Tibial nerve (tissue), 4 donors: ENCODE measurements at places on chromosomes 6 and 20.

- DNase-seq: no peak
- no peaks in the 10 kb centered on the region for H3K4me1 ChIP-seq
- H3K27me3 ChIP-seq: no peaks in the 10 kb centered on the region
- H3K36me3 ChIP-seq: peaks cover 14% of the 10 kb centered on the region
- H3K27ac ChIP-seq: no peak overlapping the region
Observed at GRCh38 chr6:20991910-20992309, 457.7 kb downstream of the CDKAL1 start.

DNA sequence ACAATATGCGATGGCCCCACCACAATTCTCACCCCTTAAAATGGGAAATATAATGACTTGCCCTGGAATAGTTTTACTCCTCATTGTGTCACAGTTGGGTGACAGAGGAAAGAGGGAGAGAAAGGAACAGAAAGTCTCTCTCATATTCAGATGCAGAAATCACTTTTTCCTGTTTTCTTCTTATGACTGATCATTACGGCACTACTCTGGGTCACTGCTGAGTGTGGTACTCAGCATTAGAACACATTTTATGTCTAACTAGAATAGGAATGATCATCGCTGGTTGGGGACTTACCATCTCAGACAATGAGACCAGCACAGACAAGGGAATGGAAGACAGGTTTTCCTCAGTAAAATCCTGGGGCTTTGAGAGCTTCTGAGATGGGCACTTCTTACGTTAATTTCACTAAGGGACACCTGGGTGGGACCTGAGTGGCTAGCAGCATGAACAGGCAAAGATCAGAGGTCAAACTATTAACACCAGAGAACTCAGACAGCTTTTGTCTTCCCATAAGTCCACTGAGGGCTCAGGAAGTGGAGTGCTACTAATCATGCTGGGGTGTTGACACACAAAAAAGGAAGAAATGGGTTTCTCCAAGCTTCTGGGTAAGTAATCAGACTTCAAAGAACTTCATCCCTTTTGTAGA, 54.9 kb upstream of the ARHGAP18 start:
- H3K4me1 ChIP-seq: peaks cover 14% of the 10 kb centered on the region
- H3K36me3 ChIP-seq: no peaks in the 10 kb centered on the region
- peaks cover 21% of the 10 kb centered on the region for H3K27me3 ChIP-seq
- no peak overlapping the region for H3K4me3 ChIP-seq
- no peak overlapping the region for H3K27ac ChIP-seq

DNA sequence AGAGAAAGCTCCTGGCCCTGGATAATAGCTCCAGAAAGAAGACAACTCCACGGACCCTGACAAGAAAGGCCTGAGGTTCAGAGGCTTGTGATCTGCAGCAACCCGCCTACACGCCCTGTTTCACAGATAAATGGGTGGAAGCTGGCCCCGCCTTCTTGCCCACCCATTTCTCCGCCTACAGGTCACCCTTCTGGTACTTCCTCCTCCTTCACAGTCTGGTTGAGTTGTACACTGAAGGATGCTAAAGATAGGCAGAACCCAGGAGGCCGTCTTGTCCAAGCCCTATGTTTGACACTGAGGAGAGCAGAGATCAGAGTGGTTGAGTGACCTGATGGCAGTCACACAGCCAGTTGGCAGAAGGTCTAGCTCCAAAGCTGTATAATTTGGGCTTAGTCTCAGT, 34.2 kb upstream of the MDGA1 start:
- no peaks in the 10 kb centered on the region for H3K4me1 ChIP-seq
- no peak overlapping the region for H3K4me3 ChIP-seq
- H3K27me3 ChIP-seq: no peaks in the 10 kb centered on the region
- no peaks in the 10 kb centered on the region for H3K36me3 ChIP-seq
- H3K27ac ChIP-seq: no peak overlapping the region
- no peak for DNase-seq

DNA sequence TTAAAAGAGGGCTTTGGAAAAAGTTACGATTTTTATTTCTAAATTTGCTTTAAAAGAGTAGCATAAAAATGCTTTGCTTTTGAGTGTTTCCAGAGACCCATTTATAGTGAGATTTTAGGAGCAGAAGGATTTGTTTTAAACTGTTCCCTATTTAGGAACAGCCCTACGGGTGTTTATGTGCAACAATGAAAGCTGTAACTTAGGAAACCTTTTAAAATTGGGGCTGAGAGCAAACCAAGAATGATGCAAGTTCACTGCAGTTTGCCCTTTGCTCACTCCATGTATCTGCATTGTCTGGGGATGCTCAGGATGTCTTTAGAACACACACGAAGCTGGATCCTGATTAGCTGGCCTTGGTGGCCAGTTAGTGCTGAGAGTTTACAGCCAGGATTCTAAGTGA, 40.9 kb downstream of the GHRH start:
- no peaks in the 10 kb centered on the region for H3K27me3 ChIP-seq
- peaks cover 10% of the 10 kb centered on the region for H3K4me1 ChIP-seq
- no peak for DNase-seq

GRCh38 chr6:447381-448165, 56.0 kb downstream of the IRF4 start:
- no peak for DNase-seq
- H3K4me3 ChIP-seq: no peak overlapping the region
- no peaks in the 10 kb centered on the region for H3K27me3 ChIP-seq
- H3K4me1 ChIP-seq: no peaks in the 10 kb centered on the region
- no peaks in the 10 kb centered on the region for H3K36me3 ChIP-seq
- H3K27ac ChIP-seq: peak overlapping the region; percentile 26

- H3K27ac ChIP-seq: no peak overlapping the region
- no peaks in the 10 kb centered on the region for H3K4me1 ChIP-seq
- no peaks in the 10 kb centered on the region for H3K27me3 ChIP-seq
Observed at GRCh38 chr6:11062715-11063114, 18.6 kb upstream of the ELOVL2 start.

DNA sequence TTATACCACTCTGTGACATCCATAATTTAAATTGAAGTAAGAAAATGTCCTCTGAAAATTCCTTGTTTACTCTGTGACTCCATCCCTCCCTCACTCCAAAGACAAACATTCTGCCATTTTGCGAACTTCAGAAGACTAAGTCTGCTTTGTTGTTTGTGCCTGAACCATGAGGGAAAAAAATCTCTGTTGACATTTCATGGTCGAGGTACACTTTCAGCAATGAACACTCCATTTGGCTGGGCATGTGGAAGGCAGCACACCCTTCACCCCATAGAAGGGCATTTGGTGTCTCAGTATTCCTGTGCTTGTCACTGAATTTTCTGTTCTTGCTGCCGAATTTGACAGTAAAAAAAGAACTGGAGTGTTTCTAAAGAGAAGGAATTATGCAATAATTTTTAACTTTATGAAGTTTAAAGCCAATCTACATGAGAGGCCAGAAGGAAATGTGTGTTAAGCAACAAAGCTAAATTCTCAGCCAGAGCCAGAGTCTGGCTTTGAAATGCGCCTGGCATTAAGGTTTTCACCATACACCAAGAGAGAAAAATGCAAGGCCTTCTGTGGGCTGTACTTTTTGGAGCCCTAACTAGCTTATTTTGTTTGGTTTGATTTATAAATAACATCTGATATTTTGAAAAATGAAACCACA, 4.7 kb upstream of the PBOV1 start:
- no peak overlapping the region for H3K4me3 ChIP-seq
- no peaks in the 10 kb centered on the region for H3K4me1 ChIP-seq
- H3K36me3 ChIP-seq: no peaks in the 10 kb centered on the region
- H3K27ac ChIP-seq: no peak overlapping the region
- no peak for DNase-seq
- no peaks in the 10 kb centered on the region for H3K27me3 ChIP-seq

DNA sequence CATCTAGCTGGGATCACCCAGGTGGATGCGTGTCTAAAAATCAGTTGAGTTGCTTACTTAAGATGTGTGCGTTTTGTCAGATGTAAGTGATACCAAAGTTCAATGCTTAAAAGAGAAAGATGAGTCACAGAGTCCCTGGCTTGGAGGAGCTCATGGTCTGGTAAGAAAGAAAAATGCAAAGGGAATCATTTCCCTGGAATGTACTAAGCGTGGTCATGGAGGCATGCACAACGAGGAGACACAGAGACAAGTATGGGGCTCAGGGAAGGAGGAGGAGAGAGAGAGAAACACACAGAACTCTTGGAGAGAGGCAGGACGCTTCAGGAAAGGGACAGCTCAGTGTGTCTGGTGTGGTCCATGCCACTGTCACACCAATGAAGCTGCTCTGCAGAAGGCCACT, 186.9 kb upstream of the GMDS start:
- H3K36me3 ChIP-seq: no peaks in the 10 kb centered on the region
- H3K27me3 ChIP-seq: no peaks in the 10 kb centered on the region

- no peaks in the 10 kb centered on the region for H3K27me3 ChIP-seq
- no peak overlapping the region for H3K27ac ChIP-seq
- DNase-seq: no peak
- no peak overlapping the region for H3K4me3 ChIP-seq
Observed at GRCh38 chr6:151550618-151551017, 56.8 kb downstream of the CCDC170 start.

GRCh38 chr6:151078655-151079054, 161.1 kb upstream of the AKAP12 start:
- H3K4me3 ChIP-seq: no peak overlapping the region
- no peaks in the 10 kb centered on the region for H3K36me3 ChIP-seq
- no peak for DNase-seq
- no peak overlapping the region for H3K27ac ChIP-seq

DNA sequence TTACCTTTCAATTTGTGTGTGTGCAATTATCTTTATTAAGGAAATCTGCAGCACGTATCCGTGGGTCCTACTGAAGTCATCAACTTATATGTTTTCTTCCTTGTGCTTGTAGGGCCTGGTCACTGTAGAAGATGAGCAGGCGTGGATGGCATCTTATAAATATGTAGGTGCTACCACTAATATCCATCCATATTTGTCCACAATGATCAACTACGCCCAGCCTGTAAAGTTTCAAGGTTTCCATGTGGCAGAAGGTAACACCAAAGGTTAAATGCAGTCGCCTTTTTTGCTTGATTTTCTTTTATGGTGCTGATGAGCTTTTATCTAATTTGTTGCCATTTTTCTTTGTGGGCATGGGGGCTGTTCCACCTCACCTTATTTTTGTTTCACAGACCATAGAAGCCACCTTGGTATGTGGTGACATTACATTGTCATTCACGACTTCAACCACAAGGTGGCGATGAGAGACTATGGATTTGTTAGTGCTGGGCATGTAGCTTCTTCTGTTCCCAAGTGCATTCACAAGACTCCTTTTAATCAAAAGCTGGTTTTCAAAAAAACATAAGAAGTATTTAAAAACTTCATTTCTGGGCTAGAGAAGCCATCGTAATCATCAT, 106.5 kb upstream of the LAMP5 start:
- no peaks in the 10 kb centered on the region for H3K4me1 ChIP-seq
- H3K27ac ChIP-seq: no peak overlapping the region
- H3K27me3 ChIP-seq: no peaks in the 10 kb centered on the region
- H3K4me3 ChIP-seq: no peak overlapping the region
- H3K36me3 ChIP-seq: no peaks in the 10 kb centered on the region

DNA sequence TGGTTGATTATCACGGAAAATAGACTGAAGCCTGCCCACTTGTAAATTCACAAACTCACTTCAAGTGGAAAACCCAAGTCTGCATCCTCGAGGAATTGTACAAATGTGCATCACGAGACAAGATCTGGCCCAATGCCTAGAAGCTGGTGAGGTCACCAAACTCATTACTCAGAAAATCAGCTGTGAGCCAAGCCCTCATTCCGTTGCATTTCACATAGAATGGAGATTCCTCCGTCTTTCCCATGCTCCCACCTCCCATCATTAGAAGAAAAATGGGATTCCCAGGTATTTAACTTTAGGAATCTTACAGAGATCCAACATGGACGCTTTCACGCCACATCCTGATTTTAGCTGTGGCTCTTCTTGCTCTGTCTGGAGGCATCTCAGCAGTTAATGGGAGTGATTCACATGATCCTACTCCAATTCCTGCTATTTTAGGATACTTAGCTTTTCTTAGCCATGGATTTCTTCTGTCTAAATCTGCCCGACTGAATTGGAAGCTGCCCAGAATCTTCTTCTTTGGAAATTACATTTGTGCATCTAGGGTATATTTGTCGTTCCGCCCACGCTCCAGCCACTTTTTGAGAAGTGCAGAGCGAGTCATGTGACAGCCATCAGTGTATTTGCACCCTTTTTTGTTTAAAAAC, 68.7 kb upstream of the STMND1 start:
- H3K27ac ChIP-seq: peak overlapping the region; percentile 67
- no peaks in the 10 kb centered on the region for H3K27me3 ChIP-seq
- peak; percentile 90 for DNase-seq

DNA sequence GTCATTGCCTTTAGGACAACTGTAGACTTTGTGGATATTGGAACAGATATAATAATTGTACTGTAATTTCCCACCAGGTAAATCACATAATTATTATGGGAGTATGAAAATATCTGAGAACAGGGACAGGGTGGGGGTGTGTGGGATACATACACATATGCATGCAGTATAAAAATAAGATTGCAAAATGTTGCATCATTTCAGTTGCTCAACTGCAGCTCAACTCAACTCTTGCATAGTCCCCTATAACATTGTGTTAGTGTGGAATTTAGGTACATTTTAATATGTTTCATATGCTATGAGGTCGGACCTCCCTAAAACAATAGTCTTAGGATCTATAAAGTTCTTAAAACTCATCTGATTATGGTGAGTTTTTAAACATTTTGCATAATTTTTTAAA, 275.0 kb upstream of the FLRT3 start:
- no peaks in the 10 kb centered on the region for H3K27me3 ChIP-seq
- H3K4me1 ChIP-seq: no peaks in the 10 kb centered on the region
- no peaks in the 10 kb centered on the region for H3K36me3 ChIP-seq
- no peak for DNase-seq
- no peak overlapping the region for H3K4me3 ChIP-seq

- no peaks in the 10 kb centered on the region for H3K4me1 ChIP-seq
- H3K27me3 ChIP-seq: no peaks in the 10 kb centered on the region
- H3K4me3 ChIP-seq: no peak overlapping the region
- DNase-seq: no peak
- H3K27ac ChIP-seq: no peak overlapping the region
Observed at GRCh38 chr20:17507531-17507930, 23.6 kb downstream of the BFSP1 start.

GRCh38 chr6:101760843-101761621, 367.5 kb downstream of the GRIK2 start:
- H3K27me3 ChIP-seq: no peaks in the 10 kb centered on the region
- no peak overlapping the region for H3K27ac ChIP-seq
- no peaks in the 10 kb centered on the region for H3K4me1 ChIP-seq

GRCh38 chr6:45987856-45988255, 27.8 kb downstream of the CLIC5 start:
- H3K36me3 ChIP-seq: no peaks in the 10 kb centered on the region
- no peak for DNase-seq
- H3K4me3 ChIP-seq: no peak overlapping the region

GRCh38 chr6:38354037-38354381, 285.7 kb downstream of the BTBD9 start:
- DNase-seq: no peak
- no peaks in the 10 kb centered on the region for H3K4me1 ChIP-seq
- no peak overlapping the region for H3K4me3 ChIP-seq
- H3K36me3 ChIP-seq: no peaks in the 10 kb centered on the region

GRCh38 chr6:32047084-32047478, 8.9 kb downstream of the CYP21A2 start:
- no peaks in the 10 kb centered on the region for H3K36me3 ChIP-seq
- peak overlapping the region; percentile 75 for H3K27ac ChIP-seq
- no peaks in the 10 kb centered on the region for H3K27me3 ChIP-seq
- peak; percentile 80 for DNase-seq

- H3K27ac ChIP-seq: no peak overlapping the region
- no peak for DNase-seq
- H3K4me1 ChIP-seq: no peaks in the 10 kb centered on the region
- H3K4me3 ChIP-seq: no peak overlapping the region
- H3K27me3 ChIP-seq: peaks cover 21% of the 10 kb centered on the region
Observed at GRCh38 chr20:2000285-2000684, 6.4 kb upstream of the PDYN start.
